ENCODE measurements at places on chromosomes 7 and 10. TPM values are rescaled to one million over a fixed set of nuclear protein-coding genes. Genes with fewer than 3 reads are reported as not detected.

DNA sequence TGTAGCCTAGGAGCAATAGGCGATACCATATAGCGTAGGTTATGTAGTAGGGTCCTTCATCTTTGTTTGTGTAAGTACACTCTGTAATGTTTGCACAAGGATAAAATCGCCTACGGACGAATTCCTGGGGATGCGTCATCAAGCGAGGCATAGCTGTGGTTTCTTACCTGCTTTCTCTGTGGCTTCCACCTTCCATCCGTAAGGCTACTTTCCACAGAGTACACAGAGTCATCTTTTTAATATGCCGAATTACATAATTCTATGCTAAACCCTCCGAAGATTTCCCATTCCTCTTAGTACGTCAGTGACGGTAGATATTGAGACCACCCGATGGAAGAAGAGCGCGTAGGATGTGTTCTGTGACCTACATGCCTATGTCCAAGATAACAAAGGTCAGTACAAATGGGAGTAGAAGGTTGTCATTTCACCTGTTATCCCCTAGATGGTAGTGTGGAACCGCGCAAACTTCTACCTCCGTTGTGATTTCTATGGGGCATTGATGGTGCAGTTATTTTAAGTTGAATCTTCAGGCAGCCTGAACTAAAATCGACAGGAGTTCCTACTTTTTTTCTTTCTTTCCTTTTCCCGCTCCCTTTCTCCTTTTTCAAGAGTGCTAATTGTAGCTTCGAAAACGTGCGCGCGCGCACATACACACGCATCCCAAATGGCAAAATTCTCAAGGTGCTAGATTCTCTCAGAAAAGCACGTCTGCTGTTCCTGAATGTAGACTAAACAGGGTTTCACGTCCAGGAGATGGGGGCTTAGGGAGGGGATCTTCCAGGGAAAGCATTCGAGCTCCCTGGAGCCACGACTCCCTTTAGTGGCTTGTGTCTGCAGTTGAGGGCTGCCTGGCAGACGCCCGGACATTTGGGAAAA, 111.7 kb upstream of the MBL2 start:
- no peak overlapping the region for H3K4me3 ChIP-seq
- DNase-seq = no peak
- H3K27me3 ChIP-seq = no peaks in the 10 kb centered on the region
- H3K4me1 ChIP-seq = no peaks in the 10 kb centered on the region
- no peaks in the 10 kb centered on the region for H3K36me3 ChIP-seq
- H3K27ac ChIP-seq = no peak overlapping the region

- no peaks in the 10 kb centered on the region for H3K36me3 ChIP-seq
- no peak overlapping the region for H3K27ac ChIP-seq
- DNase-seq = no peak
- H3K4me1 ChIP-seq = no peaks in the 10 kb centered on the region
Measured at GRCh38 chr10:7188456-7189050, 222.3 kb downstream of the SFMBT2 start.

The BLNK gene
- total RNA-seq = 20.2 TPM

GRCh38 chr7:36746347-36746746, 22.1 kb upstream of the AOAH start:
- DNase-seq = peak; percentile 60
- no peak overlapping the region for H3K4me3 ChIP-seq
- no peaks in the 10 kb centered on the region for H3K36me3 ChIP-seq
- no peak overlapping the region for H3K27ac ChIP-seq
- H3K4me1 ChIP-seq = no peaks in the 10 kb centered on the region
- no peaks in the 10 kb centered on the region for H3K27me3 ChIP-seq

The CYP3A7 gene
- total RNA-seq = not detected

The PAX4 gene
- not detected for total RNA-seq

Measured in aorta (tissue), 5 donors.